ENCODE measurements at places on chromosomes 6 and 20.

DNA sequence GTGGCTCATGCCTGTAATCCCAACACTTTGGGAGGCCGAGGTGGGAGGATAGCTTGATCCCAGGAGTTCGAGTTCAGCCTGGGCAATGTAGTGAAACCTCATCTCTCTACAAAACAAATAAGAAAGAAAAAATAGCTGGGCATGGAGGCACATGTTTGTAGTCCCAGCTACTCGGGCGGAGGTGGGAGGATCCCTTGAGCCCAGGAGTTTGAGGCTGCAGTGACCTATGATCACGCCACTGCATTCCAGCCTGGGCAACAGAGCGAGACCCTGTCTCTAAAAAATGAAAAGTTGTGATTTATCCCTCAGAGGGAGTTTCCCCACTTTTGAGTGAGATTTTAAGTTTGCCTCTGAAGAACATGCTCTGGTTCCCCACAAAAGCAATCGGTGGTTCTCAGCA is 17.4 kb upstream of the BMP7 start:
- no peak for DNase-seq

DNA sequence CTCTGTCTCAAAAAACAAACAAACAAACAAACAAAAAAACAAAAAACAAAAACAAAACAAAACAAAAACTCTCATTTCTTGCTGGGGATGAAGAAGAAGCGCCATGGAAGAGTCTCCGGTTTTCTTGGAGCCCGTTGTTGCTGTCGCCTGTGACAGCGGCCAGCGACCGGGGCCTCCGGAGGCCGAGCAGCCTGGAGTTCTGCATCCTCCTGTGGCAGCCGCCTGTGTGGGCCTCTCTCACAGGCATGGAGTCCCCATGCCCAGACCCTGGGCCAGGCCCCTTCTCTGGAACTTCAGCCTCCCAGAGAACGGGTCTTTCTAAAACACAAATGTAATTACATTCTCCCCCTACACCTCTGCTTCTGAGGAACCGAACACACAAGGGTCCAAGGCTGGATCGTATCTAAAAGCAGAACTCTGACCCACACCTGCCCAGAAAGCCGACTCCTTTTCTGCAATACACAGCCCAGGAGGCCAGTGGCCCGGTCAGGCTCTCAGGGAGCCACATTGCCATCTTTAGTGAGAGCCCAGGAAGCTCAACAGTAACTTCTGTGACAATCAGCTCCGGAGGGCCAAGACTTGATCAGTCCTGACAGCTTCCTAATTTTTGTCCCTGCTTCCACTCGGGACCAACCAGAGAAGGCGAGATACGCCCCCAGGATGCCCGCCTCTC is 18.5 kb downstream of the DACT2 start:
- no peak for DNase-seq

GRCh38 chr6:727856-728255 is 34.9 kb upstream of the EXOC2 start:
- no peak for DNase-seq

DNA sequence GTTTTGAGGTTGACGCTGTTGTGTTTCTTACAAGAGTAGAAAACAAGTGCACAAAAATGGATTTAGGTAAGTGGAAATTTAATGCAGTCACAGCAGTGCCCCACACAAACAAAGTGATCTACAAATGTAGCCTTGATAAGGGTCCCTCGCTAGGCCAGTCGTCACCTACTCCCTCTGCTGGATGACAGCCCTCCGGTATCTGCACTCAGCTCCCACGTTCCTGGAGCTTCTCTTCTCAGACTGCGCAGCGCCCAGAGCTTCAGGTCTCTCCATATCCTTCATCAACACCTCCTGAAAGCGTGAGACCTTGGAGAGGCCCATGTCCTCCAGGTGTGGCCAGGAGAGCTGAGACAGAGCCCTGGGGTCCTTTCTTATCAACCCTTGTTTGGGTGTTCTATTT is 58.3 kb upstream of the MAP3K4 start:
- DNase-seq = no peak

- no peak for DNase-seq
Measured at GRCh38 chr6:127434651-127435050, 24.5 kb downstream of the KIAA0408 start.

DNA sequence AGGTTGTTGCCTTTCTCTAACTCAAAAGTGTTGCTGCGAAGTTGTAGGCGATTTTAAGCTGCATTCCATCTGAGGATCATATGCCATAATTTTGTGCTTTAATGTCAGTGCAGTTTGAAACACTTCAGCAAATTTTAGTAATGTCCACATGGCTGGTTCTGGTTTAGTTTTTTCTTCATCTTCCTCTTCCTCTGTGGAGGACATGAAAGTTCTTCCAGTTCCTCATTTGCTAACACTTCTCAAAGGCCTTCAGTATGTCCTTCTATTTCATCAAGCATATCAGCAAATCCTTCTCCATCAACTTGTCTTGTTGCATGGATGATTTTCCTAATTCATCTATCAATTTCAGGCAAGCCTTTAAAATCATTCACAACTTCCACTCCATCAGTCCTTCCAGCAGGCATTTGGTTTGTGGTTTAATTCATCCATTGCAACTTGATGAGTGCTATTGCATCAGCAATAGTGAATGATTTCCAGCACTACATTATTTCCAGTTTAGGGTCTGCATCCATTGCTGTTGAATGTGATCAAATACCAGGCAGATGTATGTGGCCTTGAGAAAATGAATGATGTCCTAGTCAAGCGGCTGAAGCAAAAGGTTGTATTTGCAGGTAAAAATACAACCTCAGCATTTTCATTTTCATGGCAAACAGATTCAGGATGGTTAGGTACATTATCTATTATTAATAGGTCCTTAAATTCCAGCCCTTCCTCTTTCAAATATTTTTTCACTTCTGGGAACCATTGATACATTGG is 20.2 kb downstream of the SHLD1 start:
- no peak for DNase-seq

DNA sequence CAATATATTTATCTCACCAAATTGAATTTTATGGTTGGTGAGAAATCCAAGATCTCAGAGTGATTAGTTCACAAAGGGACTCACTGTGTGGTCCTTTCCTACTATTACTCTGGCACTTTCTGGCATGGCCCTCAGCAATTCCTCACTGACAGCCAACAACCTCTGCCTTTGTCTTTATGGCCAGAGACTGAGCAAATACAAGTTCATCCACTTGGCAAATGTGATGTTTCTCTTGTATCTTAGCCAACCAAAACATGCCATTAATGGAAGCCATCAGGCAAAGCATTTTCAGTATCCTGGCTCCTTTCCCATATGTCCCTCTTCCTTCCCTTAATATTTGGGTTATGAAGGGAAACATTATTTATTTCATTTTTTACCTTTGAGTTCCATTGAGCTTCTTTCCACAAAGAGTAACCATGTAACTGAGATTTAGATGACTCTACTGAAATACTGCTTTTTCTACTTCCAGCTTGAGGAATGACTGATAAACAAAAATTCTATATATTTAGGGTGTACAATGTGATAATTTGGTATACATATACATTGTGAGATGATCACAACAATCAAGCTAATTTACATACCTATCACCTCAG is 30.8 kb upstream of the SMLR1 start:
- peak; percentile 55 for DNase-seq

GRCh38 chr6:39377539-39377950 is 55.0 kb upstream of the KCNK16 start:
- DNase-seq = peak; percentile 90

GRCh38 chr6:162702446-162702845 is 25.1 kb downstream of the PRKN start:
- no peak for DNase-seq

GRCh38 chr6:3041147-3041546 is 27.1 kb upstream of the RIPK1 start:
- DNase-seq = no peak

- no peak for DNase-seq
Measured at GRCh38 chr6:159880412-159880975, 10.3 kb upstream of the MAS1 start.

- DNase-seq = peak; percentile 86
Measured at GRCh38 chr6:108557494-108558371, 3.0 kb upstream of the FOXO3 start.

- DNase-seq = no peak
Measured at GRCh38 chr6:149903938-149904611, 6.2 kb upstream of the RAET1E start.

- no peak for DNase-seq
Measured at GRCh38 chr20:60447703-60448102, 489.5 kb downstream of the CDH26 start.

GRCh38 chr20:53379014-53379832 is 214.4 kb downstream of the ZNF217 start:
- no peak for DNase-seq

DNA sequence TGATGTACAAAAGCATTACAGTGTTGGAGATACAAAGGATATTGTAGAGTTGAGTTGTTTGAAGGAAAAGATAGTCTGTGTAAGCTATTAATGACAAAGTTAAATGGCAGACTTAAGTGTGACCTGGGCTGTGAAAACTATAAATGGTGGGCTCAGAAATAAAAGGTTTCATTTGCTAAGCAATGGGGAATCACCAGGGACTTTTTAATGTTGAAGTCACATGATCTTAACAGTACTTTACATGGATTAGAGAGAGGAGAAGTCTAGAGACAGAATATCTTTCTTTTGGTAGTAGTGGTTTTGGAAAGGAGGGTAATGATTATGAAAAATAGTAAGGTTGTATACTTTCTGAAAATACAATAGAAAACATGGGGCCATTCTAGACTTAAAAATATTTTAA is 67.1 kb downstream of the SCAF8 start:
- DNase-seq = no peak

- no peak for DNase-seq
Measured at GRCh38 chr6:49633541-49633940, 3.1 kb downstream of the RHAG start.

DNA sequence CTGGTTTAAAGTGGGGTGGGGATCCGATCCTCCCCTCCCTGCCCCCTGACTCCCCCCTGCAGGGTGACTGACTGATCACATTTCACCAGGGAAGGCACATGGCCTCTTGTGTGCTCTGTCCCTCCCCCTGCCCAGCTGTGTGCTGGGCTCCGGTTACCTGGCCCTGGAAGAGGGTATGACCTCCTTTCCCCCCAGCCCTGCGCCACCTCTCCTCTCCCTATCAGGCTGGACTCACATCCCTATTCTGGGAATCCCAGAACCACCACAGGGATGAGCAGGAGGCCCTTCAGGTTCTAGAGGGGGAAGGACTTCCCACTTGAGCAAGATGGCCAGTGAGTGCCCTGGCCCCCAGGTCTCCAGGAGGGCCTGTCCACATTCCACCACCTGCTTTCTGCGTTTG is 2.1 kb upstream of the IP6K3 start:
- DNase-seq = no peak

- no peak for DNase-seq
Measured at GRCh38 chr6:151647976-151648639, 154.3 kb downstream of the CCDC170 start.

- no peak for DNase-seq
Measured at GRCh38 chr6:88972504-88973423, 9.3 kb upstream of the RNGTT start.

GRCh38 chr6:134201716-134202115 is 116.2 kb downstream of the SGK1 start:
- DNase-seq = no peak

- DNase-seq = no peak
Measured at GRCh38 chr6:108005961-108006360, 48.0 kb upstream of the SEC63 start.

DNA sequence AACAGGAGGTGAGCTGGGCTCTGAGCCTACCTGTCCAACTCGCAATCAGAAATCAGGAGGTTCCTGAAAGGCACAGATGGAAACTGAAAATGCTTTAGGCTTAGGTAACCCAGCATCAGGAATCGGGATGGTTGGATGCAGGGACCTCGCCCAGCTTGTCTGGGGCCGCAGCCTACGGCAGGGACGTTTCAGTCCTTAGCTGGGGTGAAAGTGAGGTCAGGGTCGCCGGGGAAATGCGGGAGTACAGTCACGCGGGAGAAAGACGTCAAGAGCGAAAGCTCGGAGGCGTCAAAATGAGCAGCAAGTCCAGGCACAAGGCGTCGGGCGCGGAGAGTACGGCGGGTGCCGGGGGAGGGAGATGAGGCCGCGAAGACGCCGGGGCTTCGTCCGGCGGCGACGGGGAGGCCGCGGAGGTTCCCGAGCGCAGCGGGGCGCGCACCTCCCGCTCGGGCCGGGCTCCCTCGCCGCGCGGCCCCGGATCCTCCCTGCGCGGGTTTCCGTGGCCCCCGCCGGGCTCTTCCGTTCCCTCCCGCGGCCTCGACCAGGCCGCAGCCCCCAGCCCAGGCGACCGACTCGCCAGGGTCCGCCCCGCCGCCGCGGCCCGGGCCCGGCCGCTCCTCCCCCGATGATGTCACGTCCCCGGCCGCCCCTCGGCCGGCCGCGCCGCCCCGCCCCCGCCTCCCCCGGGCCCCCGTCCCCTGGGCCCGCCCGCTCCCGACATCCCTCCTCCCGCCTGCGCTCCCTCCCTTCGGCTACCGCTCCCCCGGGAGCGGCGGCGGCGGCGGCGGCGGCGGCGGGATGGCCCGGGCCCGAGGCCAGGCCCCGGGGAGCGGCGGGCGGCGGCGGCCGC is at the start of gene EBF4:
TSS of gene EBF4 (plus strand) at position 745 of the 850 bp plus-strand sequence. CDS start 866 bp downstream, outside the sequence.
- DNase-seq = peak; percentile 71

GRCh38 chr6:5126214-5126613 is 41.1 kb downstream of the PPP1R3G start:
- no peak for DNase-seq

DNA sequence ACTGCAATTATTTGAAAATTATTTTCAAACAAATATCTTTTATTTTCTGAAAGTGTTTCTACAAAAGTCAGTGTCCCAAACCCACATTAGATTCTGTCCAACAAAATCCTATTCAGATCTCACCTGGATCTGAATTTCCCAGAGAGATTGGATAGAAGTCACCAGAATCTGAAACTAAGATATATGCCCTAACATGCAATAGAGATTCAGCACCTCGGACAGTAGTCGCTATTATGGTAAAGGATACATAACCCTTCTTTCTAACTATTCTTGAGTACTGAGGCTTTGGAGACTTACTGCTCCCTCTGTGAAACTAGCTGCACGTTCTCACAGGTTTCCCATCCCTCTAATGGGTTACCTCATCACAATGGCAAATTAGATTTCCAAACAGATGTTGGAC is 151.4 kb downstream of the ID4 start:
- no peak for DNase-seq

- no peak for DNase-seq
Measured at GRCh38 chr6:381742-382461, 9.7 kb upstream of the IRF4 start.

- DNase-seq = no peak
Measured at GRCh38 chr6:85672050-85672449, 29.4 kb upstream of the SYNCRIP start.

GRCh38 chr6:22848121-22848520 is 278.8 kb downstream of the HDGFL1 start:
- no peak for DNase-seq

All from AG20443 (cell line).